ENCODE measurements at places on chromosomes 2 and 18.

DNA sequence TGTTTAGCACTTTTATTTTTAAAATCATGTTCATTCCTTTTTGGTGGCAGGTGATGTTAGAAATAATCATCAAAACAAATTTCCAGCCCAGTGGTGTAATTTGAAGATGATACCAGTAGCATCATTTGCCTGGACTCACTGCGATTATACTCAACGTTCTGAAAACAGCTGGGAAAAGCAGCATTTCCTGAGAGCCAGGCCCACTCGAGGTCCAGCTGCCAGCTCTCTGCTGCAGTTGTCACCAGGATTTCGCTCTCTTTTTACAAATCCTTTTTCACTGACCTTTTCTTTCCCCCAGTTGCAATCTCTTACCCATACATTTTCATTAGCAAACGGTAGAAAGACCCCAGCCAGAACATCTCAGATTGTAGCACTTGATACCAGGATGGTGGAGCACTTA, 110.6 kb upstream of the LYPD1 start:
- no peak for DNase-seq

- no peak for DNase-seq
Observed at GRCh38 chr2:727071-727470, 49.9 kb upstream of the TMEM18 start.

GRCh38 chr18:10805587-10806118, 279.8 kb downstream of the NAPG start:
- no peak for DNase-seq

- DNase-seq, result no peak
Observed at GRCh38 chr2:43461453-43462073, 134.3 kb downstream of the THADA start.

- no peak for DNase-seq
Observed at GRCh38 chr2:117557626-117558025, 256.9 kb upstream of the DDX18 start.

DNA sequence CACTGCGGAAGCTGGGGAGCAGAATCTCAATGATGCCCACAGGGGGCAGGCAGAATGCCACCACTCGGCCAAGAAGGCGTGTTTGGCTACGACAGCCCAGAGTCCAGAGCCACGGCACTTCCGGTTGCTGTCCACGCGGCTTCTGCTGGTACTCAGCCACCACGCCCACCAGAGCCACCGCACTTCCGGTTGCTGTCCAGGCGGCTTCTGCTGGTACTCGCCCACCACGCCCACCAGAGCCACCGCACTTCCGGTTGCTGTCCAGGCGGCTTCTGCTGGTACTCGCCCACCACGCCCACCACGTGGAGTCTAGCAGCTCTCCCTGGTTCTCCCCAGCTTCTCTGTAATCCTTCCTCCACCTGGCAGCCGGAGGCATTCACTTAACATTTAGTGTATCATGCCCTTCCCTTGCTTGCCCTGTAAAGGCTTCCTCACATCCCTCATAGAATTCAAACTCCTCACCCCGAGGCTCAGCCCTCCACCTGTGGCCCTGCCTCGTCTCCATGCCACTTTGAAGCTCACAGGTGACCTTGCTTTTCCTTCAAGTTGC, 40.1 kb upstream of the APCDD1 start:
- no peak for DNase-seq

DNA sequence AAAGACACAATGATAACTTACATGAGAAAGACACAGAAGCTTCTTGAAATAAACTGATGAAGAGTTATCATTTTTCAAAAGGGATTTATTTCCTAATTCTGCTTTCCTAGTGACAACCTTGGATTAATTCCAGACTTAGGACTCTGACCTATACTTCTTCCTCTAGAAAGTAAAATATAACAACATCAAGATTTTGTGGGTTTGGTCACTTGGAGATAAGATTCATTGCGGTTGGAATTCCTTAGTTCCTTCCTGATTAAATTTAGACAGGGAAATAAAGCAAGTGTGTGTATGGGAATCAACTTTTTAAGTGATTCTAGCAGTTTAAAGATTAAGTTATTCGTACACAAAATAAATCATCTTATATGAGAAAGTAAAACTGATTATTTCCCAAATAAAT, 208.4 kb upstream of the CCDC150 start:
- no peak for DNase-seq

GRCh38 chr2:10775021-10775780, 37.4 kb downstream of the PDIA6 start:
- no peak for DNase-seq

- no peak for DNase-seq
Observed at GRCh38 chr2:11026286-11026921, 114.7 kb downstream of the KCNF1 start.

GRCh38 chr2:1625281-1626001, 118.9 kb downstream of the PXDN start:
- DNase-seq, result no peak

GRCh38 chr18:45110577-45111501, 430.2 kb downstream of the SETBP1 start:
- no peak for DNase-seq

GRCh38 chr18:49921318-49921985, 108.1 kb upstream of the ACAA2 start:
- DNase-seq, result no peak

DNA sequence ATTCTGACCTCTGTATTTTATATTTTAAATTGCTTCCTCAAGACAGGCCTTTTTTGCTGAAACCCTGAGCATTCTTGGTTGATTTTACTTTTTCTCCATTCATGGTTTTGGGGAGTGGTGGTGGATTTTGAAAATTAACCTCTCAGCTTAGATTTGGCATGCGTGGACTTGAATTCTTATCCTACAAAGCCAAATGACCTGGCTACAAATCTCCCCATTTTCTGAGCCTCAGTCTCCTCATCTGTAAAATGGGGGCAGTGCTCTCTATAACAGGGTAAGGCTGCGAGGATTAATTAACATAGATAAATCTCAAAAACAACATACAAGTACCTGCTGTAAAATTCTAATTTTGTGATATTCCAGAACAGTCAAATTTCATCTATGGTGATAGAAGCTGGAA, 103.4 kb upstream of the CDCA7 start:
- DNase-seq, result no peak

- no peak for DNase-seq
Observed at GRCh38 chr2:84495539-84496146, 20.7 kb upstream of the DNAH6 start.

- DNase-seq, result no peak
Observed at GRCh38 chr2:210112871-210113270, 58.3 kb downstream of the KANSL1L start.

- no peak for DNase-seq
Observed at GRCh38 chr2:17583166-17583565, 42.7 kb downstream of the VSNL1 start.

GRCh38 chr2:208363485-208363884, 43.1 kb upstream of the PTH2R start:
- DNase-seq, result no peak

- no peak for DNase-seq
Observed at GRCh38 chr2:217749008-217749407, 253.8 kb downstream of the TNS1 start.

- DNase-seq, result no peak
Observed at GRCh38 chr18:22509423-22509822, 91.7 kb upstream of the CTAGE1 start.

GRCh38 chr2:145721681-145722080, 1201.8 kb upstream of the ZEB2 start:
- DNase-seq, result no peak

DNA sequence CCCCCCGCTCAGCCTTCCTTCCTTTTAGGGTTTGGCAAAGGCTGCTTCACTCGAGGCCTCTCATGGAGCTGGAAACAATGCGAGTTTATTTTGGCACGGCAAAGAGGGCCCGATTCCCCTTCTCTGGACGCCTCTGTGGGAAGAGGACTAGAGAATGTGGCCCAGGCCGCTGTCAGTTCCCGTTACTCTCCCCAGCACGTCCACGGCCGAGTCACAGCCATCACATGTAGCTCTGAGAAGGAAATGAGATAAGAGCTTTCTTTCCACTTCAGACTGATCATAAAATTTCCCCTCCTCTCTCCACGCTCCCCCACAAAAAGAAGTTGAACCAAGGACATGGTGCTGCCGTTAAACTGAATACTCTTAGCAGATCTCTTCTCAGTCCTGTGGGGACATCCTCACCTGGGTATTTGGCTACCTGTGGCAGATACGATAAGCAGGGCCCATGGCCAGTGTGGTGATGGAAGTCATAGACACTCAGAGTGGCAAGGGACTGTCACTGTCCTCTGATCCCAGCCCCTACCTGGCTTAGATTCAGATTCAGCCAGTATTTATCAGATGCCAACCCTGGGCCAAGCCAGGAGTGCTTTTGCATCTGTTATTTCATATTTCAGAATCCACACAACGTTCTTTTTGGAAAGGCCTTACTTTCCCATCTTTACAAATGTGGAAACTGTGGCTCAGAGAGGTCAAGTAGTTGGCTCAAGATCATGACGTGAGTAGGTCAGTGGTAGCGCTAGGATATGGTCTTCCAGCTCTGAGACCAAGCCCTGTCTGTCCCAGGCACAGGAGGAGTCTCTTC, 101.2 kb downstream of the MCFD2 start:
- no peak for DNase-seq

GRCh38 chr18:12960395-12960794, 12.6 kb downstream of the SEH1L start:
- DNase-seq, result no peak

GRCh38 chr2:119809339-119810048, 49.8 kb downstream of the PTPN4 start:
- no peak for DNase-seq

DNA sequence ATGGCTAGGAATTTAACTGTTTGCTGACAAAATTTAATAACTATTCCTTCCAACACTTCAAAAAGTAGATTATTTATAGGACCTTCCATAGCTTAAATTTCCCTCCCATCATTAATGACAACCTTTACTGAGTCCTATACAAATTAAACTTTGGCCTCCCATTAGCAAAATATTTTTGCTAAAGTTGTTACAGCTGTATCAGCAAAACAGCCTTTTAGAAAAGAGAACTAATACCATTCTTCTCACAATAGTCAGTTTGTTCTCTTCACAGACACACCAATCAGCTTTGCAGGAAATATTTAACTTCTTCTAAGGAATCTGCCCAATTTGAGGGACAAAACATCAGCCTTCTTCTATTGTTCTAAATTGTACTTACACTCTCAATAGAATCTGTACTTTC, 12.0 kb upstream of the GCFC2 start:
- no peak for DNase-seq

- no peak for DNase-seq
Observed at GRCh38 chr2:156470975-156471583, 34.9 kb downstream of the GPD2 start.

DNA sequence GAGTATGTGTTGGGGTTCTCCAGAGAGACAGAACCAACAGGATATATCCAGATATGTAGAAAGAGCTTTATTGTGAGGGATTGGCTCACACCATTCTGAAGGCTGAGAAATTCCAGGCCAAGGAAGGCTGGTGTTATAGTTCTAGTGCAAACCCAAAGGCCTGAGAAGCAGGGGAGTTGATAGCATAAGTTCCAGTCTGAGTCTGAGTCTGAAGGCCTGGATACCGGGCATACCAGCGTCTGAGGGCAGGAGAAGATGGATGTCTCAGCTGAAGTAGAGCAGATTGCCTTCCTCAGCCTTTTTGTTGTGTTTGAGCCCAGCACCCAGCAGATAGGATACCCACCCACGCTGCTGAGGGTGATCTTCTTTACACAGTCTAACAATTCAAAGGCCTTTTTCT, 211.7 kb upstream of the RASGRP3 start:
- no peak for DNase-seq

DNA sequence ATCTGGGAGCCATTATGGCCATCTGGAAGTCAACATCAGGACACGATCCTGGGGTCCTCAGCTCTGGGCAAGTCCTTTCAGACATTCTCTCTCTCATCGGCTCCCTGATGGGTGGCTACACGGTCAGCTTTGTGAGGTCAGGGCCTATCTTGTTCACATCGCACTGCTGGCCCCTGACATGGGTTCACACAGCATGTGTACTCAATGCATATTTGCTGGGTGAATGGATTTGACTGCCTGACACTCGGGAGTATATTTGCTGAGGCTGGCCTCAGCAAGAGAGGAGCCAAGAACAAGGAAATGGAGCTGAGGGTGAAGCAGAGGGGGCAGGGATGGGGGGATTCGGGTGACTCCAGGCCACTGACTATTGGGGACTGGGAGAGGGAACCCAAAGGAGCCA, 50.5 kb downstream of the SLC4A5 start:
- no peak for DNase-seq

GRCh38 chr2:231364961-231365810, 30.3 kb upstream of the B3GNT7 start:
- no peak for DNase-seq

DNA sequence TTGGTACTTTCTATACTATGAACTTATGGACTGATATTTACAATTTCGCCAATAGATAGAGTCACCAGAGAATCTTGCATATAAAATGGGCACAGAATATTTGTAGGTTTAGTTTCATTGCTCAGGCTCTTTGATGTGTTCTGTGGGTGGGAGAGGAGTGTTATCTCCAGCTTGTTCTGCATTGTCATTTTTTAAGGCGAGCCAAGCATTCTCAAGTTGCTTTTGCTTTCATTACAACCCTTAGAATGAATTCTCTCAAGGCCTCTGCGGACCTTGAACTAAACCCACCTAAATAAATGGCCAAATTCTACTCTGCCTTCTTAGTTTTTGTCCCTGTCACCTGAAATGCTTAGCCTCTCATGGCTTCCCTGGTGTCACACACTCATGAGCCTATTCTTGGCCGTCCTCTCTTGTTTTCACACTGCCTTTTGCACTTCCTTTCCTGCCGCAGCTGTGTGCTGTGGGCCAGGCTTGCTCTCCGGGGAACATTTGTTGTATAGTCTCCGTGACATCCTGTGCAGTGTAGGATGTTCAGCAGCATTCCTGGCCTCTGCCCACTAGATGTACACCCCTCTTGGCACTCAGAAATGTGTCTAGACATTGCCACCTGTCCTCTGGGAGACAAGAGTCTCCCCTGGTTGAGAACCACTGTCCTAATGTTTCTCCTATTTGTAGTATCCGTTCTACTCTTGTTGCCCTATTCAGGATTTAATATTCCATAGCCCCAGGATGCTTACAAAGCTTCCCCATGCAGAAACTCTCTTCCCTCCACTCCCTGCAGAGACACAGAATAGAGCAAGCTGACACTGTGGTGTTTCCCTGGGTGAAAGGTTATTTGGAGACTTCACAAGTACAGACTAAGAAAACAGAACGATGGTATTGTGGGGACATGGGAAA, 255.6 kb downstream of the PTPRM start:
- no peak for DNase-seq

Measured in activated naive CD4-positive, alpha-beta T cell treated with anti-CD3 and anti-CD28 coated beads, Interleukin-2, amount 50 U/mL, for 72 hours (primary cell).